ENCODE measurements at places on chromosomes 12 and 14.

GRCh38 chr12:97561619-97562290 lies 99.2 kb downstream of the RMST start:
- DNase-seq, result no peak

GRCh38 chr14:43361751-43362150 lies 1145.3 kb downstream of the FSCB start:
- DNase-seq, result no peak

DNA sequence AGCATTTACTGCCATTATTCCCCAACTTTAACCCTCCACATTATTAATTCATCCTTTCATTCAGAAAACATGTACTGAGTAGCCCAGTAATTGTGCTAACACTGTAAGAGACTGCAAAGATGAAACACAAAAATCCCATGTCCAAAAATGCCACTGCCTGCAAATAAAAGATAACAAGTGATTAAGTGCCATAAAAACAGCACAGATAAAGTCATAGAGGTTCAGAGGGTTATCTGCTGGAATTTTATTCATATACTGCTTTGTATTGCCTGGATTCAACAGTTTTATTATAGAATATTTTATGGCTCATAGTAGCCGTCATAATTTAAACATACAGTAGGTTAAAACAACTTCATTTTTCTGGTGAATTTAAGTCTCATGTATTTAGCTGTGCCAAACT lies 177.9 kb downstream of the KICS2 start:
- no peak for DNase-seq

- no peak for DNase-seq
These were observed 51.4 kb upstream of the TMX1 start for GRCh38 chr14:51188566-51189185.
